ENCODE measurements at places on chromosomes 4 and X.
A peak's percentile ranks its signal among the peaks of the same experiment; 100 is the strongest.

GRCh38 chr4:175419236-175419718 lies 392.8 kb downstream of the GPM6A start:
- no peak for DNase-seq

GRCh38 chr4:52260514-52261210 lies 209.6 kb downstream of the SPATA18 start:
- DNase-seq: no peak

DNA sequence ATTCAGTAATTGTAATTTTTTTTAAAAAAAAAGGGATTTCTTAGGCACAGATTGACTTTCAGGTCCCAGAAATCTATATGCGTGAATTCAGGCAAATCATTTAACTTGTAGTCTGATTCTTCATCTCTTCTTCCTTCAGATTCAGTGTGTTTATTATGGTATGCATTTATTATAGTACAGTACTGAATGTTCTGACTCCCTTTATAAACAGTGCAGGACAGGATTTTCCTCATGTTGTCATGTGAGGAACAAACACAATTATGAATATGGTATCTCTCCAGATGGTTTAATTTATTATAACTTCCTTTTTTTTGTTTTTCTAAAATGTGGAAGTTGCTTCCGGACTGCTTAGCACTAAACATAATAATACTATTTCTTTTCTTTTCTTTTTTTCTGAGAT lies 54.2 kb downstream of the RPS3A start:
- DNase-seq: no peak

DNA sequence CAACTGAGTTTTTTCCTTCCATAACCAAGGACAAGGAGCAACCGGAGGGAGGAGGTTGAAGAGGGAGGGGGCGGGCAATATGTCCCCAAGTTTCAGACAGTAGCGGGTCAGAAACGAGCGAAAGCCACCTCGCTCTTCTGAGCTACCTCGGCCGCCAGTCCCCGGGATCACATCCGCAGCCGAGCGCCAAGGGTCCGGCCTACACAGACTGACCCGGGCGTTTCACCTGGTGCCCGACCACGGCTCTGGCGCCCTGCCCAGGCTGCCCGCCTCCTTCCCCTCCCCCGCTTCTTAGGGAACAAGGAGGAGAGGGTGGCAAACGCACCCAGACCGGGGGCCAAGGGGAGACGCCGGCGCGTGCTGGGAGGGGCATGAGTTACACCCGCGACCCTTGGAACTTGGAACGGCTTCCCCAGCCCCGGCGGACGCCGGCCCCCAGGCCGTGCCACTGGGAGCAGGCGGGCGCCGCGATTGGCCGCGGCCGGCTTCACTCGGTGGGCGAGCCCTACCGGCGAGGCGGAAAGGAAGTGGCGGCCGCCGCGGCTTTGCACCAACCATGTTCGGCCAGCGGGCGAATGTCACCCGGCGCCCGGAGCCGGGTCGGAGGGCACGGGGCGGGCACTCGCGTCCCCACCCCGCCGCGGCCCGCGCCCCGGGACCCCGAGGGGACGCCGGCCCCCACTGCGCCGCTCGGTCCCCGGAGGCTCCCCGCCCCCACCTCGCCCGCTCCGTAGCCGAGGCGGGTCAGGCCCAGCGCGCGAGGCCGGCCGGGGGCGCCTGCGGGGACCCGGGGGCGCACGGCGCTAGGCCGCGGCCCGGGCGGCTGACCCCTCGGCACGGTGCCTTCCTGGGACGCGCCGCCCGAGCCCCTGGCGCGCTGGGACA lies 1.5 kb downstream of the IRF2 start:
- DNase-seq: peak; percentile 79

- DNase-seq: no peak
Measured at GRCh38 chrX:4930426-4930825, 1217.0 kb upstream of the PRKX start.
